ENCODE measurements at places on chromosomes 7 and 10.

DNA sequence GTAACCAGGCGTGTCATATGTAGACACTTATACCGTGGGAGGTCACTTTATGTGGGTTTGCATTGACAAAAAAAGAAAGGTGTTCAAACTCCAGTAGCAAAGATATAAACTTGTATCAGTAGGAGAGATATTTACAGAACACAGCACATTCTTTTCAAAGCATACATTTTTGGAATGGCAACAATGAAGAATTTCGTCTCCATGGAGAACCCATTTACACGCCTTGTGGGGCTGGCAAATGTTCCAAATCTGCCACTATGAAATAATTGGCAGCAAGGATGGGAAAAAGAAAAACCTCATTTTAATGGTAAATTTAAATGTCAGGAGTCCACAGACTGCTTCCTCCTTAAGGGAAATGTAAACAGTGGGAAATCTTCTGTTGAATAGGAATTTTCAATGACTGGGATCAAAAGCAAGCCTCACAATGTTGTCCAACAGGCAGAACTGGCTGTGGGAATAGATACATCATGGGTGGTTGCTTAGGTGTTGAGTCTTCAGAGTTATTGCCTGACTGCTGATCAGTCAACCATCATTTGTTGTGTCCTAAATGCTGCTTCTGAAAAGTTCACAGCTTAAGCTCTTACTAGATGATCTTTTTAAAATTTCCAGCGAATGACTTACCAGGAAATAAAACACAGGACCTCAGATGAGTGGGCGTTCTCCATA lies 256.6 kb upstream of the SEMA3C start:
- no peak for DNase-seq

DNA sequence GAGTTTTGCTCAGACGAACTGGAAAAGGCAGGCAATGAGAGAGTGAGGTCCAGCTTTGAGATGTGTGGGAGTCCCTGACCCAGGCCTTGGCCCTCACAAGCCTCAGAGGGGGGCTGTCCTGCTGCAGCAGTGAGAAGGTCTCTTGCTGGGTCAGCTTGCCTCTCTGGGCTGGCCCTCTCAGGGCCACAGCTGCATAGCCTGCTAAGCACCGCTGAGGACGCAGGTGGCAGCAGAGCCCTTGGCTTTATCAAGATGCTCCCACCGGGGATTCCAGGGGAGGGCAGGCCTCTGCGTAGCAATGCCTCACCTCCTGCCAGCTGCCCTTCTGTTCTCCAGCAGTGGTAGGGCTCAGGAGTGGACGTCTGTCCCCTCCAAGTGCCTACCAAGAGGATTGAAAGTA lies 128.7 kb downstream of the COBL start:
- DNase-seq: peak; percentile 66

DNA sequence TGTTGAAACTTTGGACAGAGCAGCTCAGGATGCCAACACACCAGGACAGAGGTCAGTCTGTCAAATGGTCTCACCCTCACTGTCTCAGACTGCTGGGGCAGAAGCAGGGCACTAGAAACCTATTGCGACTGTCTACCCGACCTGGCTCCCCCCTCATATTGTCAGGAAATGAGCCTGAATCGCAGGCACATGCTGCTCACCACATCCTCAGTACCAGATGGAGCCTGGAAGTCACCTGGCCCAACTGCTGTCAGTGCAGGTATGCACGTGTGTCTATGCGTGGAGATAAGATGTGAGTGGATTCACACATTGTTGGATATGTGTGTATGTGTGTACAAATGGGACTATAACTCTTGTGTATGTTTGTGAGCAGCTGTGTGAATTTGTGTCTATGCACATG lies 3.2 kb upstream of the CDHR1 start:
- no peak for DNase-seq

GRCh38 chr10:131574707-131575430 lies 263.3 kb upstream of the TCERG1L start:
- no peak for DNase-seq

- no peak for DNase-seq
Measured at GRCh38 chr10:110003524-110003885, 4.3 kb upstream of the ADD3 start.

DNA sequence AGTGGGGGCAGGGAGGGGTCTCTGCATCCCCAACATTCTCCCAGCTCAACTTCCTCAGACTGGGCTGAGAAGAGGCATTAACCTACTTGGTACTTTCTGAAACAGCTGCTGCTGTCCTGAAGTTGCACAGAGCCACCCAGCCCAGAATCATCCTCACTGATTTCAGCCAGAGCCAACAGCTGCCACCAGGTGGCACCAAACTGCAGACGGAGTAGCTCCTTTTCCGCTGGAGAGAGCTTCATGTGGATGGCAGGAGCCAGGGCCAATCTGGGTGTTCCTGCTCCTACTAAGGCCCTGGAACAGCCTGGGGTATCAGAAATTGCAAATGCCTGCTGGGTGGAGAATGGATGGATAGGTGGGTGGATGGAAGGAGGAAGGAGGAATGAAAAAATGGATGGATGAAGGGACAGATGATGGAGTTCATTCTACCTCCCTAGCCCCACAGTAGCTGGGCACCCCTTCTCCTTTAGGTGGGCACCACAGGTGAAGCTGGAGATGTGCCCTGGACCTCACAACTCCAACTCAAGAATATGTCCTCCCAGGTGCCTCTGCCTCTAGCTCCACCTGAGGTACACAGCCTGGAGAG lies 11.8 kb upstream of the DRGX start:
- no peak for DNase-seq

DNA sequence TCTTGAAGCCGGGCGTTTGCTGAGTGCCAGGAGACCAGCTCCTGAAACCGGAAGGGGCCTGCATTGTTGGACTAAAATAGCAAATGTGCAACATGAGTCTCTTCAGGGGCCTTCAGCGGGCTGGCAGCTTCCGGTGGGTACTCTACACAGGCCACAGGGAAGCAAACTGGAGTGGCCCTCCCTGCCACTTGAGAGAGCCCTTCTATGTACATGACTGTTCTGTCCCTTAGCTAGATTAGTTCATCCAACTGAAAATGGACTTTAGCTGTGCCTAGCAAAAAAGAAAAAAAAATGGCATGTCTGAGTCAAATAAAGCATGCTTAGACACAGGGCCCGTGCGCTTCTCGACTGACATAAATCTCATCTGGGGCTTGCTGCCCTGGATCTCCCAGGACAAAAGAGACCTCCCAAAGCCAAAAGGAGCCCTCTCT lies 115.3 kb upstream of the TCF7L2 start:
- DNase-seq: no peak

DNA sequence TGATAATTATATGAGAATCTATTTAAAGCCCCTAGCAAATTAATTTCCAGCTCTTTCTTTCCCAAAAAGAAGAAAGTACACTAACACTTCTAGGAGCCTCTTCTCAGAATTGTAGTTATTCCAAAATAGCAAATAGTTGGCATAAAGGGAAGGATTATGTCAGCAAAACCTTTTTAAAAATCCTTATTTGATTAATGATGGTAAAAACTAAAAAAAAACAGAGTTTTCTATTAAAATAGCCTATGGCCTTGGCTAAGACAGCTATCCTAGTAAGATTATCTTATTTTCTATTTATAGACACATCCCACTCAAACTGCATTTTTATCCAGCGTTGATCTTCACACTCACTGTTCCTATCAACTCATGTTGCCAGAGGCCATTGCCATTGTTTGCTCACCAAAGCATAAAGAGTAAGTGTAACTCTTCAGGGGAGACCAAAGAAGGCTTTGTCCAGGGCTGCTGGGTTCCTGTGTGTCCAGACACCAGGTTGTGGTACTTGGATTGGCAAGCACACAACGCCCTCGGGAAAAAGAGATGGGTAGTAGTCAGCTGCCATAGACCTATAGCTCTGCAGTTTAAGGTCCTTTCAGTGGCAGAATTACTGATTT lies 31.5 kb downstream of the ACTA2 start:
- DNase-seq: no peak

- DNase-seq: no peak
Measured at GRCh38 chr7:42091461-42092291, 145.3 kb downstream of the GLI3 start.

DNA sequence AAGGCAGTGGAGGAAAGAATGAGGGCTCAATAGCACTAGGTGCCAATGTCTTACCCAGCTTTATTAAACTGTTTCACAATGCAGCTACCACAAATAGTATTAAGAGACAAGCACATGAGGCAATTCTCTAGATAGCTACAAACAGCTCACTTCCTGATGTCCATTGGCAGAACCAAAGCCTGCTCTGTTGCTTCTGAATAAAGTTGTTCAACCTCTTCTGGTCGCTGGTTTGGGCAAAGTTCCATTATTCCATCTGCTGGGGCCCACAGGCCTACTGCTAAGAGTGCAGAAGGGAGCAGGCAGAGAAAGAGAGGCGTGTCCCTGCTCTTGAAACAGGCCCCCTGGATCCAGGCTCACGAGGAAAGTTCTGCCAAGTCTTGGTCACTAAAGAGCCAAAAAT lies 173.9 kb downstream of the ZNF438 start:
- DNase-seq: peak; percentile 5

All from hypothalamus (tissue), 51 donors.